ENCODE measurements at places on chromosomes 13 and 19.

DNA sequence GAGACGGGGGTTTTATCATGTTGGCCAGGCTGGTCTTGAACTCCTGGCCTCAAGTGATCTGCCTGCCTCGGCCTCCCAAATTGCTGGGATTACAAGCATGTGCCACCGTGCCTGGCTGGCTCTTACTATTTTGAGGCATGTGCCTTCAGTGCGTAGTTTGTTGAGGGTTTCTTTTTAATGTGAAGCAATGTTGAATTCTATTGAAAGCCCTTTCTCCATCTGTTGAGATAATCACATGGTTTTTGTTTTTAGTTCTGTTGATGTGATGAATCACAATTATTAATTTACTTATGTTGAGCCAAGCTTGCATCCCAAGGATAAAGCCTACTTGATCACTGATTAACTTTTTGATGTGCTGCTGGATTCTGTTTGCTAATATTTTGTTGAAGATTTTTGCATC is 290.9 kb downstream of the KCNRG start:
- no peaks in the 10 kb centered on the region for H3K36me3 ChIP-seq
- no peak overlapping the region for H3K4me3 ChIP-seq
- no peaks in the 10 kb centered on the region for H3K4me1 ChIP-seq
- no peak overlapping the region for H3K27ac ChIP-seq

DNA sequence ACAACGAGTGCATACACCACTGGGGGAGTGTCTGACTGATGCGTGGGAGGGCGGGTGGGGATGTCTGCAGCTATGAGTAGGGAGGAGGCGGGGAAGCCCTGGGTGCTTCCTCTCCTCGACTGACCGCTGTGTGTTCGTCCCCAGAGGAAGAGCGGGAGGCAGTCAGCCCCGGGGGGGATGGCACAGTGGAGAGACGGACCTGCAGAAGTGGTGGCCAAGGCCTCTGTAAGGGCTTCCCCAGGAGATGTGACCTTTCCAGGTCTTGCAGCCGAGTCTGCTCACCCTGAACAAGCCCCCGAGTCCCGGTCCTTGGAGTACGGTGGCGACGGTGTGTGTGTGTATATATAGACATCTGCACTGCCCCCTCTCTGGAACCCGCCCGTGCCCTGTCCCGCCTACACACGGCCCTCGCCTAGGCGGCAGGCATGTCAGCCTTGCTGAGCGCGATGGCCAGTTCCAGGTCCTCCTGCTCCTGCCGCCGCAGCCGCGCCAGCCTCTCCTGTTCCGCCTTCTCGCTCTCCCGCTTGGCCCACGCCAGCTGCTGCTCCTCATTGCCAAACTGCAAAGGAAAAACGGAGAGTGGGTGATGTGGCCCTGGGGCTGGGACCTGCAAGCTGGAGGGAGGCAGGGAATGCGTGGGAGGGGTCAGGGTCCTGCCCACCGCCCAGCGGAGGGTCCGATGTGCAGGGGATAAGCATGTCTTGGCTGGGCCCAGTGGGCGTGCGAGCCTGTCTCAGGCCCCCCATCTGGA is 30.8 kb downstream of the KLF2 start:
- H3K4me3 ChIP-seq, result no peak overlapping the region
- H3K27me3 ChIP-seq, result no peaks in the 10 kb centered on the region
- 0 out of 2 replicates have a peak, but pooled peaks cover 6% of the 10 kb centered on the region for H3K36me3 ChIP-seq
- peaks cover 1% of the 10 kb centered on the region for H3K4me1 ChIP-seq

GRCh38 chr13:69050696-69051095 is 1056.9 kb upstream of the ATXN8OS start:
- no peaks in the 10 kb centered on the region for H3K4me1 ChIP-seq
- no peak overlapping the region for H3K27ac ChIP-seq
- H3K36me3 ChIP-seq, result no peaks in the 10 kb centered on the region
- H3K27me3 ChIP-seq, result 0 out of 2 replicates have a peak, but pooled peaks cover 2% of the 10 kb centered on the region

DNA sequence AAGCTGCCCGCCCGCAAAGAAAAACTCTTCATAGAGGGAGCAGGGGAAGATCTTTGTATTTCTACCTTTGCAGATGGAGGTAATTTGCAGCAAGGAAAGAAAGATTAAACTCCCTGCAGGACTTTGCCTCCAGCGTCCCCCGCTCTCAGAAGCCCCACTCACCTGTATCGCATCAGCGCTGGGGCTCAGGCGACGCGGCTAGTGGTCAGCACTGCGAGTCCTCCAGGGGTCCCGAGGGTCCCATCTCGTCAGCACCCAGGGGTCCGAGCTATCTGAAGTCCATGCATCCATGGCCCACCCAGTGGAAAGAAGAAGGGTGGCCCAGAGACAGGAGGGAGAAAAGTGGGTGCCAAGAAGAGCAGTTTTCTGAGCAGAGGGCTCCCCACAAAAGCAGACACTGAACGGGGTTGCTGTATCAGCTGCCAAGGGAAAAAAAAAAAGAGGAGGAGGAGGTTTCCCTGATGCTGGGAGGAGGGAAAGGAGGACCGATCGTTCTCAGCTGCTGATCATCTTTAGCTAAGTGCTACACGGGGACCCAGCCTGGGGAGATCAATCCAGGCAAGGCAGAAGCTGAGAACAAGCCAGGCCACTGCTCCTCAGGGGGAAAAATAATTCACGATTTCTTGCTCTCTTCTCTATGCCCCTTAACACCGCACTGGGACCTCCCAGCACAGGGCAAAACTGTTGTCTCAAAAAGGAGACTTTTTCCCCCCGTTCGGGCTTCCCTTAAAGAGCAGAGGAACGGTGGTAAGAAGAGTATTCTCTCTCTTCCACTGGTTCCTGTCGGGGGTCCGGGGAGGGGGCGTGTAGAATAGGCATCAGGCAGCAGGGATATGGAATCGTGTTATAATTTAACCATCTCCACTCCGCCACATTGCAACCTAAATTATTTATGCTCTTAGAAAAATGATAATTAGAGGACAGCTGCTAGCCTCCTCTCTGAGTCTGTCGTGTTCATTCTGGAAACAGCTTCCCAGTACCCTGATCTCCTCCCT is 117.7 kb upstream of the CACNA1A start:
- H3K36me3 ChIP-seq, result no peaks in the 10 kb centered on the region
- no peak overlapping the region for H3K27ac ChIP-seq
- no peaks in the 10 kb centered on the region for H3K27me3 ChIP-seq
- DNase-seq, result no peak
- H3K4me3 ChIP-seq, result no peak overlapping the region

DNA sequence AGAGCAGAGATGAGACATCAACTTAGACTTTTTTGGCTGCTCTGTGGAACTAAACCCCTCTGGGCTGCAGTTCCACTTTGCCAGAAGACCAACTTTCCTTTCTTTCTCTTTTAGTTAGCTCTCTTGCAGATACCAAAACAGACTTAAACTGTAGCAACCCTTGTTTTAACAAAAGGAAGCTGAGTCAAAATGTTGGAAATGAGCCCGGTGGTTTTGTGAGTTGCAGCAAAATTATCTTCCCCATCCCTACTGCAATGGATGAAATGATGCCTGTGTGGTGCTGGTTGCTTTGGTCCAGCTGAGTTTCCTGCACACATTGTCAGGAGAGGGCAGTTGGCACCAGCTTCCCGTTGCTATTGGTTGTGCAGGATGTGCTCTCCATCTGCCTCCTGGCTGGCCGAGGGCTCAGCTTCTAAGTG is 115.3 kb downstream of the LRCH1 start:
- no peak for DNase-seq
- H3K27ac ChIP-seq, result no peak overlapping the region
- H3K4me1 ChIP-seq, result peaks cover 7% of the 10 kb centered on the region
- H3K27me3 ChIP-seq, result no peaks in the 10 kb centered on the region
- no peaks in the 10 kb centered on the region for H3K36me3 ChIP-seq

GRCh38 chr13:47521890-47522487 is 479.1 kb downstream of the SUCLA2 start:
- H3K36me3 ChIP-seq, result no peaks in the 10 kb centered on the region
- H3K4me3 ChIP-seq, result no peak overlapping the region
- H3K27me3 ChIP-seq, result no peaks in the 10 kb centered on the region
- no peak overlapping the region for H3K27ac ChIP-seq

GRCh38 chr13:110651726-110652230 is 36.4 kb downstream of the NAXD start:
- no peak overlapping the region for H3K27ac ChIP-seq
- peaks cover 1% of the 10 kb centered on the region for H3K4me1 ChIP-seq
- H3K4me3 ChIP-seq, result no peak overlapping the region
- H3K27me3 ChIP-seq, result no peaks in the 10 kb centered on the region
- DNase-seq, result no peak
- H3K36me3 ChIP-seq, result peaks cover 3% of the 10 kb centered on the region

DNA sequence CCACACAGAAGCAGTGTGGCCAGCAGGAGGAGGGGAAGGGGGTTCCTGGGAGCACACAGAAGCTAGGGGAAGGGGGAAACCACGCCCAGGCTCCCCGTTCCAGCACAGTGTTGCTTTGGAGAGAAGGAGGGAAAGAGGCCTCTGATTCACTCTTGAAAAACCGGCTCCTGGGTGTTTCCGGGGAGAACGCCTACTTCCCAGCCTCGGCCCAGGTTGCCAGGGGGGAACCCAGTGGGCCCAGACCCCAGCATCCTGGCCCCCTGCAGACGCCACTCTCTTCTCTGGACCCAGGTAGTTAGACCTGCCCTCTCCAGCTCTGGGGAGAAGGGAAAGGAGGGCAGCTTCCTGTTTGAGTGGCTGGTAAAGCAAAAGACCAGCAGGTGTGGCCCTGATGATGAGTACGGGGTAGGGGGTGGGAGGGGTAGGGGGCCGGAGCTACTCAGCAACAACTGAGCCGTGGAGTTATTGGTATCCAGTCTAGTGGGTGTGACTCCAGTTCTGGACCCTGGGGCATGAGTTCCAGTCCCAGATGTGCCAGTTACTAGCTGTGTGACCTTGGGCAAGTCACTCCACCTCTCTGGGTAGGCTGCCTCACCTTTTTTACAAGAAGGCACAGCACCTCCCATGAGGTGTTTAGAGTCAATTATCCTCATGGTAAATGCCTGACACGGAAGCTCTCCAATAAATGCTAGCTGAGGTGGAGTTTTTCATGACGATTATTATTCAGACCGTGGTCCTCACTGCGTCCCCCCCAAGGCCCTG is 836 bp downstream of the GIPC1 start:
- H3K27me3 ChIP-seq, result no peaks in the 10 kb centered on the region
- DNase-seq, result no peak
- H3K4me1 ChIP-seq, result peaks cover 2% of the 10 kb centered on the region
- H3K36me3 ChIP-seq, result no peaks in the 10 kb centered on the region
- H3K27ac ChIP-seq, result no peak overlapping the region

GRCh38 chr13:91400063-91400399 is 1.6 kb downstream of the GPC5 start:
- peaks cover 18% of the 10 kb centered on the region for H3K27me3 ChIP-seq
- H3K4me3 ChIP-seq, result no peak overlapping the region
- no peaks in the 10 kb centered on the region for H3K36me3 ChIP-seq
- H3K27ac ChIP-seq, result no peak overlapping the region
- H3K4me1 ChIP-seq, result no peaks in the 10 kb centered on the region

All from iPS DF 6.9 (cell line).